Stimulated activated CD8-positive, alpha-beta memory T cell treated with anti-CD3 and anti-CD28 coated beads, Interleukin-4, amount 100 ng/mL, for 1 hour (primary cell): ENCODE measurements at places on chromosomes 5 and 9.

GRCh38 chr5:144275329-144275728 is 104.7 kb downstream of the KCTD16 start:
- no peak for DNase-seq

- DNase-seq, result no peak
Measured at GRCh38 chr9:74609671-74610405, 112.7 kb downstream of the RORB start.

- no peak for DNase-seq
Measured at GRCh38 chr5:99089822-99090549, 161.2 kb upstream of the CHD1 start.

GRCh38 chr9:35813434-35814105 is 1.3 kb downstream of the HINT2 start:
- DNase-seq, result no peak

GRCh38 chr9:83598487-83598886 is 24.5 kb upstream of the IDNK start:
- DNase-seq, result no peak

DNA sequence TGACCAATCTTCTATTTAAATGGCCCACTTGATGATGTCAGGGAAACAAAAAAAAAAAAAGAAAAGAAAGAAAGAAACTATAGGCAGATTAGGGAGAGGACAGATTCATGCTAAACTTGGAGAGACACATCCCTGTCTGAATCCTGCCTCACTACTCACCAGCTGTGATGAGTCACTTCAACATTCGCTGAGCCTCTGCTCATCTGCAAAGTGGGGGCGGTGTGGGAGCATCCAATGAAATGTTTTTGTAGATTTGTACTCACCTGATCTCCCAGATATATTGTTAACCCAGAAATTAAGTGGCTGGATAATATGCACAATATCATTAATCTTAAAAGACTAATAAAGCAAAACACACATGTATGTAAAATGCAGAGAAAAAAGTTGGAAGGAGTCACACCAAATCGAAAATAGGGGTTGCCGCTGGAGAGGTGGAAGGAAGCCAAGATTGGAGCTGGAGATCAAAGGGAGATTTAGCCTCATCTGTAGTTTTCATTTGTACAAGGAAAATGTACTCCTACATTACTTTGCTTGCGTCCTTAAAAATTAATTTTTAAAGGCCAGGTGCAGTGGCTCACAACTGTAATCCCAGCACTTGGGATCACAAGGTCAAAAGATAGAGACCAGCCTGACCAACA is 17.0 kb upstream of the ERGIC1 start:
- DNase-seq, result no peak

- DNase-seq, result no peak
Measured at GRCh38 chr5:15266229-15266628, 233.8 kb upstream of the FBXL7 start.

DNA sequence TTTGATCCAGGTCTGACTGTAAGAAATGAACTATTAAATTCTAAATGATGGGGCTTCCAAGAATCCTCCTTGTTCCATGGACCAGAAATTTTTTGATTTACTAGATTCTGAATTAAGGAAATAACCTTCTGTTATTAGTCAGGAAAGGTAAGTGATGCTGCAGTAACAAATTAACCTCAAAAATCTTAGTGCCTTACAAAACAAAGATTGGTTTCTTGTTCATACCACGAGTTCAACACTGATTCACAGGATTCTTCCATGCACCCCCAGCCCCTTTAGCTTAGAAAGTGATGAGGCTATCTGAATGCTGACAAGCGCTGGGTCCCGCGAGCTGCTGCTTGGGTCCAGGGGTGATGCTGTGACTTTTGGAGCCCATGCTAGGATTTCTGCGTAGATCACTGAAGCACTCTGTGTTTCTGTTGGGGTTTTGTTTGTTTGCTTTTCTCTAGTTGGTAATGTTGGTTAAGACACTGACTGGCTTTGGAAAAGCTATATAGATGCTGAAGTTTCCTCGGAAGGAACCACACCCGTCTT is 52.3 kb downstream of the COL15A1 start:
- no peak for DNase-seq

DNA sequence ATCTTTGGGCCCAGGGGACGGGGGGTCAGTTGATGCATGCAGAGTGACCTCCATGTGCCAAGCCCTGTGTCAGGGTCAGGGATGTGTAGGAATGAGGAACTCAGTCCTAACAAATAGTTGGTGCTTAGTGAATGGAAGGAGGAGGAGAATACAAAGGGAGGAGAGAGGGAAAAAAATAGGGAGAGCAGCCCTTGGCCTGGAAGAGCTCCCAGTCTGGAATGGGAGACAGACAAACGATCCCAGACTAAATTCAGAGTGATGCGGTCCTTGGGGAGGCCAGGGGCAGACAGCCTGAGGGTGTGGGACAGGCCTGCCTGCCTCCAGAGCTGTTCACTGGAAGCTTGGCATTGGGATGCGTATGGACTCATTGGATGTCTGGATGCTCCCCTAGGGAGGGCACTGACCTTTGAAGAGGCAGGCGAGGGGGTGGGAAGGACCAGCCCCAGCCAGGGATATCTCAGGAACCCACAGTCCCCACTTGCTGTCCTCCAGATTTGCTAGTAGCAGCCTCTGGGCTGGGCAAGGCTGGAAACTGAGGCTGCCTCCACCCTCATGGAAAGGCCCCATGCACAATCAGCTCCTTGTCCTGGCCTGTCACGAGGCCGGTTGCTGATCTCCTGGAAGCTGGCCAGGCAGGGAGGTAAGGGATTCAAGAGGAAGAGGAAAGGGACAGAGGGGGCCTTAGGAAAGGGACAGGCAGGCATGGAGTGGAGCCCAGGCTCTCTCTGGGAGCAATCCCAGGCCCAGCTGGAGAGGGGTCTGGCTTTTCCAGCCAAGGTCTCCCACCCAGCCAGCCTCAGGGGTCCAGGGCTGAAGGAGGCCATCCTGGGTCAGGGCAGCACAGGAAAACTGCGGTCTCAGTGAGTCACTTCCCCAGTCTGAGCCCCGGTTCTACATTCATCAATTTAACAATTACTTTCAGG is 69.0 kb upstream of the GGTA1 start:
- no peak for DNase-seq

- DNase-seq, result no peak
Measured at GRCh38 chr5:135606431-135606830, 27.6 kb upstream of the CXCL14 start.

- DNase-seq, result no peak
Measured at GRCh38 chr9:77455312-77455927, 192.7 kb downstream of the GNA14 start.
